Kidney (tissue), 22 donors: ENCODE measurements at places on chromosomes 12 and 14. TPM values are rescaled to one million over a fixed set of nuclear protein-coding genes. Genes with fewer than 3 reads are reported as not detected.

The TRIP11 gene
- polyA plus RNA-seq, result 6.2 TPM

The KRT71 gene
- not detected for polyA plus RNA-seq

The RILPL1 gene
- polyA plus RNA-seq, result 19.0 TPM

The TAS2R9 gene
- polyA plus RNA-seq, result not detected

The NGB gene
- not detected for polyA plus RNA-seq

The CCDC60 gene
- not detected for polyA plus RNA-seq
